ENCODE measurements at places on chromosomes 16 and 17.

DNA sequence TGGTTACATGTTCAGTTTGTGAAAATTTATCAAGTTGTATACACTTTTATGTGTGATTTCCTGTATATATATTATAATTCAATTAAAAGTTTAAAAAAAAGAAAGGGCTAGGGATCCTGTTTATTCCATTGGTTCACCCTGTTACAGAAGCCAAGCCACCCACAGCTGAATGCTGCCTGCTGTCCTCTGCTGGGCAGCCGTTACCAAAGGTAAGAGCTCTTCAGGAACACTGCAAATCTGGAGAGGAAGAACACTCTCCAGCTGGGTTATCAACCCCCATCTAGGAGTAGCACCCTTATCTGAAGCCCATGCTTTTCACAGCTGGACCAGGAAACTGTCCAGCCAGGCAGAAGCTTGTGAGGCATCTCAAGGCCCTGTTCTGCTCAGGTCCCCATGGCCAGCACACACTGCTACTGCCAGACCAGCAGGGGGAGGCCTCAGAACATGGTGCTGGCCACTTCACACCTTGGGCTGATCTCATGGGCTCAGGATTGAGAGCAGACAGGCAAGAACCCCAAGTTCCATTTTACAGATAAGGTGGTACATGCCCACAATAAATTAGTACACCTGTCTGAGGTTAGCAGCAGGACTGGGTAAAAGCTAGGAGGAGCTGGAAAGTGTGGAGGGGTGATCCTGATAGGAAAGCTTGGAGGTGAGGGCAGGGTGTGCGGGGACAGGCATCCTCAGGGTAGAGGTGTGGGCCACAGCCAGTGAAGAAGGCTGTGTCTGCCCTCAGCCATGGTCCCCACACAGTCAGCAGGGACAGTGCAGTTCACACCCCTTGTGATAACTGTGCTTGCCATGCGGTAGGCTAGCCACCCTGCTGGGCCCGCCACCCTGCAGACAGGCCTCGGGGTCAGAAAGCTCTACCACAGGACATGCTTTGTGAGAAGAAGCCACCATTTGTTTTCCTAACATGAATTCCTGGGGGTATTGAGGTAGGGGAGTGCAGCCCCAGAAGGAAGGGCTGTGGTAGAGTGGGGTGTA, 54.3 kb upstream of the SREBF1 start:
- peak; percentile 45 for DNase-seq

GRCh38 chr17:27009087-27009486, 284.8 kb upstream of the WSB1 start:
- DNase-seq, result no peak

GRCh38 chr16:54412037-54412436, 125.5 kb upstream of the IRX3 start:
- DNase-seq, result no peak

DNA sequence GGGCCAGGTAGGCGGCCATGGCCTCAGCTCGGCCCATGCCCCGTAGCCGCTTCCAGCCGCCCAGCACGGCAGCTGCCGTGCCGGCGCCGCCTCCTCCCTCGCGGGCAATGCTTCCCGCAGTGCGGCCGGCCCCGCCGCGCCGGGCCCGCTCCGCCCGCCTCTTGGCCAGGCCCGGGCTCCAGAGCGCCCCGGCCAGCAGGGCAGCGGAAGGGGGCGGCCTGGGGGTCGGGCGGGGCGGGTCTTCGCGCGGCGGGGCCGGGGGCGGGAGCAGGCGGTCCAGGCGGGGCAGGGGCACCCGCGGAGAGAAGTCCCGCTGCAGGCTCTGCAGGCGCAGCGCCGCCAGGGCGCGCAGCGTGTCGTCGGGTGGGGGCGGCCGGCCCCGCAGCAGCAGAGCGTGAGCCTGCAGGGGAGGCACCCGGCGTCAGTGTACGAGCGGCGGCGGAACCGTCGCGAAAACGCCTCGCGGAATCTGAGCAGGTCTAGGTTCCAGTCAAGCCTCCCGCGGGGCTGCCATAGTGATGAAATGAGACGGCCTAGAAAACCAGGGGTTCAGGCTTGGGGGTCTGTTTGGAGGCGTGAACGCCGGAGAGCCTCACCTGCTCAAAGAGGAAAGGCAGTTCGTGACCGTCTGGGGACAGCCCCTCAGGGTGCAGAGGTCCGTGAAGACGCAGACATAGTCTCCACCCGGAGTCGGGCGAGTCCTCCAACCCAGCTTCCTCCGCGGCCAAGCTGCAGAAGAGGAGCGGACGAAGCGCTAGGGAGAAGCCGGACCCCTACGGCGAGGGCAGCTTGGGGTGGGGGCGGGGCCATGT, 6.6 kb downstream of the PLEKHH3 start:
- no peak for DNase-seq

DNA sequence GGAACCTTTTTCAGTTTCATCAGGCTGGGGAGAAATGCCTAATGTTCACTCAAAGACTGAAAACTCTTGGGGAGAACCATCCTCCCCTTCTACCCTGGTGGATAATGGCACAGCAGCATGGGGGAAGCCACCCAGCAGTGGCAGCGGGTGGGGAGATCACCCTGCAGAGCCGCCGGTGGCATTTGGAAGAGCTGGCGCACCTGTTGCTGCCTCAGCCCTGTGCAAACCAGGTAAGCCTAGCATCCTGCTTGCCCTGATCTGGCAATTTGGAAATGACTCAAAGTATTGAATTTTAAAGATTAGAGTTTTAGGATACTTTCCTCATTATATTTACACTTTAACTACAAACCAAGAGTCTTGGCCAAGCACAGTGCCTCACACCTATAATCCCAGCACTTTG, 63.8 kb downstream of the TMC6 start:
- no peak for DNase-seq

GRCh38 chr17:588519-588918, 126.1 kb downstream of the VPS53 start:
- no peak for DNase-seq

DNA sequence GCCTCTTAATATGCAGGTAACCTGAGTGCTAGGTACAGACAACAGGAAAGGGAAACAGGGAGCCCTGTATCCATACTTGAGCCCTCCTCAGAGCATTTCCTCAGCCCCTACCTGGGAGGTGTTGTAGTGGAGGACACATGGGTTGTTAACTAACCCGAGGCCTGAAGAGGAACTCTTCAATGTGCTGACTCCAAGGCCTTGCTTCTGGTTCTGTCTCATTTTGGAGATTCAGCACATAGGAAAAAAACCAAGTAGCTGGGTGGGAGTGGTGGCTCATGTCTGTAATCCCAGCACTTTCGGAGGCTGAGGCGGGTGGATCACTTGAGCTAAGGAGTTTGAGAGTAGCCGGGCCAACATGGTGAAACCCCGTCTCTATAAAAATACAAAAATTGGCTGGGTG, 24.8 kb downstream of the SNX11 start:
- DNase-seq, result no peak

GRCh38 chr17:1484676-1485422, 7.6 kb downstream of the MYO1C start:
- peak; percentile 46 for DNase-seq

GRCh38 chr17:78144147-78144719, 2.0 kb upstream of the C17orf99 start:
- DNase-seq, result peak; percentile 86

- DNase-seq, result peak; percentile 77
Measured at GRCh38 chr17:17691468-17692263, 10.4 kb downstream of the RAI1 start.

DNA sequence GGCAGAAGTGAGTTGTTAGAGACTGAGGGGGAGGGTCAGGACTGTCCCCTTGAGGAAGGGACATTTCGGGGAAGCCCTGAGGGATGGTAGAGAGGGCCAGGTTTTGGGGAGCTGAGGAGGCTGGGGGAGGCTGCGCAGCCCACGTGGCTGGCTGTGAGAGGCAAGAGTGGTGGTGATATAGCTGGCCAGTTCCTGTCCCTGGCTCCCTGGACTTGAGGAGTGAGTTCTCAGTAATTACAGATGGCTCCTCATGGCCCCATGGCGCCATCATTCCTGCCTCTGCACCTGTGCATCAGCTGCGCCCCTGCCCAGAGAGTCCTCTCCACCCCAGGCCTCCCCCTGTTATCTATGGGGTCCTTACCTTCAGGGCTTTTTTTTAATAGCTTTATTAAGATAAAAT, 30.3 kb downstream of the MPRIP start:
- no peak for DNase-seq

GRCh38 chr17:43562679-43563599, 16.8 kb upstream of the ETV4 start:
- no peak for DNase-seq

- DNase-seq, result no peak
Measured at GRCh38 chr16:27786221-27786922, 236.4 kb downstream of the KATNIP start.

DNA sequence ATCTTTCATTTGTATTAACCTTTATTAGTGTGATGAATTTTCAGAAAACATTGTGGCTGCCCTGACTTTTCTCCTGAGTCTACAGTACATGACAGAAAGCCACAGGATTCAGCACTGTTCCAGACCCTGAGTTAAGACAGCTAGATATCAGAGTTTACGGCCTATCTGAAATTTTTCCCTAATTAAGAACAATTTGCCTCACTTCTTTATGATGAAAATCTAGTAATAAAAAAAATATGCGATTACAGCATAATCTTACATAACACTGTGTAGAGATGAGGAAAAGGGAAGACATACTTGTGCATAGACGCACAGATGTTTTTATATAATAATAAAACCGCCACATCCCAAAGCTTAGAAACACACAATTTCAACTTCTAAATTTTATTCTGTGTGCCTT, 7.3 kb downstream of the SPOP start:
- no peak for DNase-seq

- DNase-seq, result no peak
Measured at GRCh38 chr16:25959221-25959620, 267.5 kb downstream of the HS3ST4 start.

DNA sequence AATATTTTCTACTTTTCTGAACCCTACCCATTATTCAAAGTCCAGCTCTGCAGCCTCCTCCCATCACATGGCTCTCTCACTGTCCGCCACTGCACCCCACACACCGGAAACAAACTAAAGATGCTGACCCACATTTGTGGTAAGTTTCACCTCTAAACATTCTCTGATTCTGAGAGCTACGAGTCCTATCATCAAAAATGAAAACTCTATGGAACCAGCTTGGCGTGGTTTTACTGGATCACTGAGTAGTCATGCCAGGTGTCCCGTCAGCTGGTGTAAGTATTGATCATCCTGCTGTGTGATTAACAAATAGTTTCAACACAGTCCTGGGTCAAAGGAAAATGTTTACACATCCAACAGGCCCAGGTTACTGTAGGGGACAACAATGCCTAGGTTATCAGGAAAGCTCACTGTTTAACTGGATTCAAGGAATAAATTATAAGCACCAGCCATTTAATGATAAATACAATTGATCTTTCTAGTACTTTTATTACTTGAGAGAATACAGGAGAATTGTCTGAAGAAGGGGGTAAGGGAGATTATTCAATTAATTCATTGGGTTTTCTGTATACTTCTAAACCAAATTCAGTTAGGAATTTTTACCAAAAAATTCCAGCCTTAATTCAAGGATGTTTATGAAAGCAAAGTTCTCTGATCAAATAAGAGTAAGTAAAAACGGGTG, 33.9 kb downstream of the CYTH1 start:
- DNase-seq, result no peak

GRCh38 chr17:59893676-59894100, 767 bp downstream of the RPS6KB1 start:
- peak; percentile 28 for DNase-seq

DNA sequence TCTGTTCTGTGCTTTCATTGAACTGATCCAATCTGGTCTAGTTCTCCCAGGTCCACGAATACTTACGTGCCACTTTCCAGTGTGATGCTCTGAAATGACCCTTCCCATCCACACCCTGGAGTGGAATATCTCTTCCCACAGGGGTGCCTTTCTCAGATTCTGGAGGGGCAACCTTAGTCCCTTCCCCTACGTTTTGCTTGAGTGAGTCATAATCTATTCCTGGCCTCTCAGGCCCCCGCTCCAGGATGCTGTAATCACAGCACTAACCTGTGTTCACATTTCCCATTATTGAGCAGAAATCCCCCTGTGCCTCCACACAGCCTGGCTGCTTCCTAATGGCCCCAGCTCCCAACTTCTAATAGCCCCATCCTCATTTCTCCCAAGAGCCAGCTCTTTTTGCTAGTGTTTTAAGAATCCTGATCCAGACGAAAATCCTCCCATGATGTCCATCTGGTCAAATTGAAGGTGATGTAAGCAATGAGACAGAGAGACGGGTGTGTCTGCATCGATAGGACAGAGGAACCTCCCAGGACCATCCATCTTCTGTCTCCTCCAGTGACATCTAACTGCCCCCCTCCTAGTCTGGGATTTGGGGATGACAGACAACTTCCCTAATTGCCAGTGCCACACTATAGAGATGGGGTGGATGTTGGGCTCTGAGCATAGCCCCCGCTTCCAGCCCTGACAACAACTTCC, 164.0 kb upstream of the MAF start:
- DNase-seq, result no peak

GRCh38 chr17:64661726-64661975, 456 bp downstream of the SMURF2 start:
- no peak for DNase-seq

GRCh38 chr17:50593321-50593720, 32.8 kb downstream of the CACNA1G start:
- DNase-seq, result peak; percentile 81

GRCh38 chr17:81339191-81339533, 44.1 kb upstream of the SLC38A10 start:
- peak; percentile 61 for DNase-seq

GRCh38 chr17:60840456-60840855, 162.8 kb downstream of the BCAS3 start:
- no peak for DNase-seq

DNA sequence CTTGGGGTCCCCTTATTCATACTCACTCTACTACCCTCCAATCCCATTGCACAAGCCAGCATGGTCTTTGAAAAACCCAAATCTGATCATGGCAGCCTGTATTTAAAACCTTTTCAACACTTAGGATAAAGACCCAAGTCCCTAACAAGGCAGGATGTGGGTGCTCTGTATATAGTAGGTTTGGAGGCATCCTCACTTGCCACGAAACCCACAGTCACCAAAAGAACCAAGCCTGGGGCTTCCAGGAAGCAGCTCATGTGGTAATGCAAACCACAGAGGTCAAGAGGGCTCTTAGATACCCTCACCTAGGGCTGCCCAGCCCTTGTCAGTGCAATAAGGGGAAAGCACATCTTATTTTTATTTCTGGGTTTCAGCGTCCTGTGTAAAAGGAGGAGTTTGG, 218.6 kb upstream of the ASIC2 start:
- no peak for DNase-seq

GRCh38 chr16:4637501-4638166, 13.0 kb downstream of the MGRN1 start:
- DNase-seq, result no peak

- no peak for DNase-seq
Measured at GRCh38 chr16:48912360-48912759, 302.4 kb upstream of the N4BP1 start.

- no peak for DNase-seq
Measured at GRCh38 chr17:31811101-31811500, 47.9 kb downstream of the COPRS start.

GRCh38 chr17:80924807-80925610, 66.6 kb upstream of the CHMP6 start:
- no peak for DNase-seq

DNA sequence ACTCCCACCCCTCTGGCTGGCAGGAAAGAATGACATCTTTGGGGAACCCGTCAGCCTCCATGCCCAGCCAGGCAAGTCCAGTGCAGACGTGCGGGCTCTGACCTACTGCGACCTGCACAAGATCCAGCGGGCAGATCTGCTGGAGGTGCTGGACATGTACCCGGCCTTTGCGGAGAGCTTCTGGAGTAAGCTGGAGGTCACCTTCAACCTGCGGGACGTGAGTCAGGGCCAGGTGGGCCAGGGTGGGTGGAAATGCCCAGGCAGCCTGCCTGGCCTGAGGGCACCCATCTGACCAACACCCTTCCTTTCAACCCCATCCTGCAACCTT, 8.1 kb upstream of the DCAF7 start:
- no peak for DNase-seq
